ENCODE measurements at places on chromosomes 3 and 15. TPM values are rescaled to one million over a fixed set of nuclear protein-coding genes. Genes with fewer than 3 reads are reported as not detected.
A peak's percentile ranks its signal among the peaks of the same experiment; 100 is the strongest.

DNA sequence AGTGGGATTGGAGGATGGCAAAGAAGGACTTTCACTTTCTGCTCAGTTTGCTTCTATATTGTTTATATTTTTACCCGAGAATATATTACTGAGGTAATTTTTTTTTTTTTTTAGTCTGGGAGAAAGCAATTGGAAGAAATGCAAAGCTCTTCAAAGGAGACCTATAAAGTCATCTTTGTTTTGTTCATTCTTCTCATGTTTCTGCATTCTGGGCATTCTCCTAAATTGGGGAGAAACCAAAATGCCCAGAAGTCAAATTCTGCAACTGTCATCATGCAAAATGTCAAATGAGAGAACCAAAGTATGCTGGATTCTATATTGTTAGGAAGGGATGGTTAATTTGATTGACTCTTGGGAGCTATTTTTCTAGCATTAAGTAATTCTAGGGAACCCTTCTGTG, 168.3 kb upstream of the TSC22D2 start:
- DNase-seq: no peak

DNA sequence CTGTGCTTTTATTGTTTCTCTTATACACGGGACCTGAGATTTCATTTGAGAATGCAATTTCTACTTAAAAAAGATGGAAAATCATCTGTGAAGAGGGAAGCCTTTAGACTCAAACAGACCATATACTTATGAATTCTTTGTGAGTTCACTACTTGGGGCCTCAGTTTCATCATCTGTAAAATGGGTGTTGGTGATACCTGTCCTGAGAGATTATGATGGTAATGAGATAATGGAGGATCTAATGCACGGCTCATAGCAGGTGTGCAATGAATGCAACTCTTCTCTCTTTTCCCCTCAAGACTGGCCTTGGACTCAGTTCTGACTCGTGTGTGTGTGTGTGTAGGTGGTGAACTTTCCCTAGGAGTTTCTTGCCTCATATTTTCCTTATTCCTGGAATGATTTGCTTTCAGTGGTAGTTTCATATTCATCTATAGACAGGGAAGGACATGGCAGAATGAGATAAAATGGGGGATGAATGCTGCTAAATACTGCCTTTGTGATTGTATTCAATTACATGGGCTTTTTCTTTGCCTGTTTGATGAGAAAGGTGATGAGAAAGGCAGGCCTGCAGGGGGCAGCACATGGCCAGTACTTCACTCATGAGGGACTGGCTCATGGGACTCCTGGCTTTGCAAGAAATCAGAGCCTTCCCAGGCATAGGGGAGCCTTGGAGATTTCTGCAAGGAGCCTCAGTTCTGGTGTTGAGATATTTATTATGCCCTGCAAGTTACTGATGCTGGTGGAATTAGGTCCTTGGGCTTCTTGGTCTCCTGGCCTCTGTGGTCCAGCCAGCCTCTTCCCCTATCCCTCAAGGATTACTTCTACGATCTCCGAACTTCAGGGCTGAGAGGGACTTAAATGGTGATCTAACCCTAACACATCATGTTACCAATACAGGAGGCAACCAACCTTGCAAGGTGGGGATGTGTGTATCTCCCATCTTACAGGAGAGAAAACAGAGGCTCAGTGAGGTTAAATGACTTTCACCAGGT, 70.7 kb downstream of the RPLP1 start:
- DNase-seq: peak; percentile 77

DNA sequence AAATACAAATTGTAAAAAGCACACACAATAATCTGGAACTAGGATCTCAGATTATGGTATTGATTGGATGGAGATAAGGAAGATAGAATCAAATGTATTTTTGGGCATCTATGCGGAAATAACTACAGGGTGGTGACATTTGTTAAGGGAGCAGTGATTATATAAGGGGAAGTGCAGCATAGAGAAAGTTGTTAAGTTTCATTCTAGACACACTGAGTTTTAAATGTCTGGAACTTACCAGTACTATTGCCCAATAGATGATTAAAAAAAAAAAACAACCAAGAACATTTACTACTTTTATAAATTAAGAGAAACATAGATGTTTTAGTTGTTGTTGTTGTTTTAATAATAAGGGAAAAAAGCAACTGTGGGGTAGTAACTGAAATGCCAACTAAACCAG, 32.1 kb upstream of the C3orf38 start:
- no peak for DNase-seq

The SLC51B gene
- total RNA-seq: not detected

- DNase-seq: no peak
Observed at GRCh38 chr3:143571548-143571947, 276.7 kb downstream of the SLC9A9 start.

The LRIG1 gene
- 85.4 TPM for total RNA-seq

DNA sequence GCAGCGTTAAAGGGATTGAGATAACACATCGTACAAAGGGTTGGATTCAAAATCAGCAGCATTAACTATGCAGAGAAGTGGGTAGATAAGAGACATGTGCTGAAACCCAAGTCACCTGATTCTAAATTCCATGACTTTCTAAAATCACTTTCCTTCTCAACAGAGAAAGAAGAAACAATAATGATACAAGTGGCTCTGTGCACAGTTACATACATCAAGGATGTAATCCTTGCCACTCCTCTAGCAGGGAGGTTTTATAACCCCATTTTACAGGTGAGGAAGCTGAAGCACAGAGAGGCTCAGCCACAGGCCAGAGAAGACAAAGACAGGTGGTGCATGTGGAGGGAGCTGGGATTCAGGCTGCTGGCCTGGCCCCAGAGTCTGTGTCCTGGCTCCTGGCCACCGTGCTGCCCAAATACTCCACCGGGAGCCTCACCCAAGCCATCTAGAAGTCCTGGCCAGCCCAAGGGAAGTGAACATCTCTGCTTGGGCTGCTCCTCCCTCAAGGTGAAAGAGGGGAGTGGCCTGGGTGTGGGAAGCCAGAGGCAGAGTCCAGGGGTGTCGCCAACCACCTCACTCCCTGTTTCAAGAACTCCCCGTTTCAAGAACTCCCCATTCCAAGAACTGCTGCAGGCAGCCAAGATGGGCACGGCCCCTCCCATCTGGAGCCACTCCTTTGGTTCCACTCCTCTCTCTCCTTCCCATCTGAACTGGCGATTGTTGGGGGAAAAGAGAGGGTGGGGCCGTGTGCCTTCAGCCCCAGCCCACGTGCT, 147.1 kb downstream of the NUP210 start:
- DNase-seq: no peak

The SOX2 gene
- 104 TPM for total RNA-seq

DNA sequence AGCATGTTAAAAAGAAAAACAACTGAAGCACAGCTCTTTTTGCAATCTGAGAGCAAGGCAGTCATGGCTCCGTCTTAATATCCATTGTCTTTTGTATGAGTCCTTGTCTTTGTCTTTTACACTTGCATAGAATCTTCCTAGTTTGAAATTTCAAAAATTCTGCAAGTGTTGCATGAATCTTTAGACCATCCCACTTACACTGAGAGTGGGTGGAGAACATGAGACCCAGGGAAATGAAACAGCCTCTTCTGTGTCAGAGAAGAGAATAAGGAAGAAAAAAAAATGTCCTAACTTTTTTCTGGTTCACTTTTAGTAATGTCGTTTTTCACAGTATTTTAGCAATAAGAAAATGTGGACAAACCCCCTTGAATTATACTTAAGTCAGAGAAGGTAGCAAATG, 12.1 kb upstream of the DCLK3 start:
- DNase-seq: no peak

DNA sequence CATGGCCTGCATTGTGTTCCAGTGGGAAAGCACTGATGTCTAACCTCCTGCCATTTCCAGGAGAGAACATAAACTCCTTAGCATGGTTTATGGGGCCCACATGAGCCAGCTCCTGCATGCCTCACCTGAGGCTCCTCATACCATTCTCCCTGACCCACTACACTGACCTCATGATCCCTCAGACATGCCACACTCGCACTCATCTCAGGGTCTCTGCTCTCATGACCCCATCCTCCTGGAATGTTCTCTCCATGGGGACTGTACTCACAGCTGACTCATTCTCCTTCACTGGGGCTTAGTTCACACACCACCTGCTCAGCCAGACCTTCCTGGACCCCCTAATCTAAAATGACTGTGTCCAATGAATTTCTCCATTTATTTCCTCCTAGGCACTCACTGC, 4.0 kb upstream of the LMCD1 start:
- DNase-seq: no peak

The CDHR4 gene
- total RNA-seq: 0.10 TPM

The CXCR6 gene
- total RNA-seq: not detected

The PPP1R2 gene
- 123 TPM for total RNA-seq

DNA sequence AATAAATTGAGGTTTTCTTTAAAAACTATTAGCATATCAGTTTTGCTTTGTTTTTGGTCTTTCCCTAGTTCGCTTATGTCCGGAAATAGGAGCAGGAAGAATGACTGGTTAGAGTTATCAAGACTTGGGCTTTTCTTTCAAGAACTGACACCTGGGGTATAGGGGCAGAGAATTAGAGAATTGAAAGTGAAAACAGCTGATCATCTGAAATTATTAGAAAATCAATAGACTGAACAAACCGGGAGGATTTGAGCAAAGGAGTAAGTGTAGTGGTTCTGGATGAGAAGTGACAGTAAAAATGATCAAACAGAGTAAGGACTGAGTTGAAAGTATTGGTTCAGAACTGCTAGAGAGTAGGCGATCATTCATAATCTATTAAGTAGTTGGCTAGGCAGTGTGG, 6.0 kb downstream of the MINDY2 start:
- no peak for DNase-seq

DNA sequence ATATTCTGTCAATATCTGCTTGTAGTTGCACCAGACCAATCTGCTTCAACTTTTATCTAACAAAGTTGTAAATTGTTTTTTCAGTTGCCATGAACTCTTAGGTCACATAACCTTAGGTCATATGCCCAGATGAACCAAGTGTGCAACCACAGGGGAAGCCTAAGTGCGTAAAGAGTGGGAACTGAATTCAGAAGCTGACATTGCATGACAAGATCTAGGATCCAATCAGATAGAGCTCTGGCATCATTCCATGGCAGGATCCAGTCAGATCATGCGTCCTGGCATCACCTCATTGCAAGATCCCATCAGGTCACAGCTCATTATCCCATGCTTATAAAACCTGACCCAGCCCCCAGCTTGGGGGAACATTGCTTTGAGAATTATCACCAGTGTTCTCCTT, 18.9 kb upstream of the IFT57 start:
- no peak for DNase-seq

- DNase-seq: no peak
Observed at GRCh38 chr3:184134746-184135148, 411 bp upstream of the EIF2B5 start.

DNA sequence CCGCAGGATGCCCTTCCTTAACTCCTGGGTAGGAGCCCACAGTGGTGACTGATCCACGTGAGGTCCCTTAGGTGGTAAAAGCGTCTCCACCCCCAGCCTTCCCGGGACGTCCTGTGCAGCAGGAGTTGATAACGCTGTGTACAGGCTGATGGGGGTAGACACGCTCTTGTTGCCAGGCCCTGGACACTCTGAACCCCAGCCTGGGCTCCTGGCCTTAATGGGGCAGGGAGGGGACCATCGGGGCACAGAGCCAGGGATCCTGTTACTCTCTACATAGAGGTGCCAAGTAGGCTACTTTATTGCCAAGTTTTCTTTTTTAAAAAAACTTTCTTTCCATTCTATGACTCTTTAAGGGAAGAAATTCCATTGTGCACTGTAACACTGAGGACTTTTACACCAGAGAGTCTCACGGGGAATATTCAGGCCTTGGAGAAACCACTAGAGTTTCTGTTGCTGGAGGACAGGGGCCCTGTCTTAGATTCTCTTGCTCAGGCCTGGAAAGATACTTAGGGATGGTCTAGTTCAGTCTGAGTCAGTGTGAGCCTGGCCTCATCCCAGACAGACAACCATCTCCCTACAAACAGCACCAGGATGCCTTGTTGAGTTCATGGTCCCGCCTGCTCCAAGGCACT, 104.3 kb upstream of the RNU6-1 start:
- DNase-seq: no peak

DNA sequence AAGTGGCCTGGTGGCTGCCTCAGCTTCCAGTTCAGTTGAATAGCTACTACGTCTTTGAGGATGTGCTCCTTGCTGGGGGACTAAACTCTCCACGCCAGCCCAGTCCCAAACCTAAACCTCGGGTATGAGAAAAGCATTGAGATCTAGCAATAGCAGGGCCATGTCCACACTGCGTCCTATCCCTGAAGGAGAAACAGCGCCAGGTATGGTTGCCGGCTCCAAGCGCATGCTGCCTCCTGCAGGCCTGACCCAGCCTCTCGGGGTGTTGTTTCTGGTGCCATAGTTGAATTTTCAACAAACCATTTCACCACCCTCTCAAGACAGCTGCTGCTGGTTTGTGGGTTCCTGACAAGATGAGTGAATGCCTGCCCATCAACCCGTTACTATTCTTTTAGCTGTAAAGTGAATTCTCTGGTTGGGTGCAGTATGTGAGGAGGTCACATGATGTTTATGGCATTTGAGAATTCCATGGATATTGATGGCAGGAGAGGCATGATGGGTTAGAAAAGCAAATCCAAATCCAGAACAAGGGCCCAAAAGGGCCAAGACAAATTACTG, 13.0 kb upstream of the SLC28A1 start:
- DNase-seq: no peak

DNA sequence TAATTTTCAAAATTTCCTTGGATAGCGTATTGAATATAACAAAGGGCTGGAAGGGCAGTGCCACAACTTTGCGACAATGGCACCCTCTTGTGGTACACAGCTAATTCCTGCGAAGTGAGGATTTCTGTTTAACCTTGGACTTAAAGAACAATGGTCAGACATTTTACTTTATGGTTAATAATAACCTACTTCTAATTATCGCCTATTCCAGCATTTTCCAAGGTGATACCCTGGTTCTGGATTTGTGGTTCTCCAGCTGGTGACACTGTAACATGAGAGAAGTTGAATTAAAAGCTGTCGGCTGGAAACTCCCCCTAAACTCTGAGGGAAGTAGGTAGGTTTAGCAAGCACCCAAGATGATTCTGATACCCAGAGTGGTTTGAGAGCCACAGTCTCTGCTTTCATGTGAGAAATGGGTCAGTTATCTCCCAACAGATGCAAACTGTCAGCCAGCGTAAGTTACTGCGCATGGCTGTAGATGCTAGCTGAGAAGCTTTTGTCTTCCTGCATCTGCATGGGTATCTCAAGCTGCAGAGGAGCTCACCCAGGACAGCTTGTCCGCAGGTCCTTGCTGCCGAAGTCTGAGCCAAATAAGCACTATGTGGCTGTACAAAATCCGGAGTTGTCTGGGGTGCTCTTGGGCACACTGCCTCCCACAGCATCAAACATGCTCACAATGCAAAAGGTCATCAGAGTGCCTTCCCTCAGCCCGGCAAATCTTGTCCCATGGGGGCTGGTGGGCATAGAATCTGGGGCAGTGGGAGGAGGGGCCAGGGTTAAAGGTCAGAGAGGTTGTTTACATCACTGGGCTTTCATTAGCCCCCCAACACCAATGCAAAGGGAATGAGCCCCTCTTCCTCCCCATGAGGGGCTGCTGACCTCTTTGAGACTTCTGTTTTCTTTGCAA, 6.6 kb upstream of the CHSY1 start:
- peak; percentile 67 for DNase-seq

- no peak for DNase-seq
Observed at GRCh38 chr15:96851613-96852012, 521.1 kb downstream of the NR2F2 start.

GRCh38 chr15:31296646-31297574, 29.7 kb upstream of the KLF13 start:
- DNase-seq: no peak

The PRR20G gene
- not detected for total RNA-seq

All from spinal cord (tissue), 10 donors.